ENCODE measurements at places on chromosomes 11 and 22.
A peak's percentile ranks its signal among the peaks of the same experiment; 100 is the strongest.

GRCh38 chr11:288478-289397 lies at the start of gene PGGHG:
Gene PGGHG (plus strand): TSS chr11:289126. CDS start chr11:289817, 691 bp downstream.
- peak; percentile 60 for DNase-seq

DNA sequence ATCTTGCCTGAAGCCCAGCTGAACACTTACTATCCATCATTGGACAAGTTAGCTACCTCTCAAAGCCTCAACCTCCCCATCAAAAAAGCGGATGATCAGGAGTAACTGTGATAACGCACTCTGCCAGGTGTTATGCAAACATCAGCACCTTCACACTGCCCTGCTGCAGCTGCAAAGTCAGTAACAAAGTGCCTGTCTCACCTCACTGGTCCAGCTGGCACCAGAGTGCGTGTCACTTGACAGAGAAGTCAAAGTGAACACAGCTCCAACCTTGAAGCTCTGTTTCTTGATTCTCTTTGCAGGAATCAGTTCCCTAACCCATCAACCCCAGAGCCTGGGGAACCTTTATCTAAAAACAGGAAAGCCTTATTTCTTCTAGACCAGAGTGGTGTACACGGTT lies 413.6 kb downstream of the CTTN start:
- DNase-seq, result no peak

- no peak for DNase-seq
Measured at GRCh38 chr11:82930734-82931133, 29.2 kb downstream of the DDIAS start.

- DNase-seq, result no peak
Measured at GRCh38 chr11:112178936-112179335, 3.6 kb downstream of the BCO2 start.

DNA sequence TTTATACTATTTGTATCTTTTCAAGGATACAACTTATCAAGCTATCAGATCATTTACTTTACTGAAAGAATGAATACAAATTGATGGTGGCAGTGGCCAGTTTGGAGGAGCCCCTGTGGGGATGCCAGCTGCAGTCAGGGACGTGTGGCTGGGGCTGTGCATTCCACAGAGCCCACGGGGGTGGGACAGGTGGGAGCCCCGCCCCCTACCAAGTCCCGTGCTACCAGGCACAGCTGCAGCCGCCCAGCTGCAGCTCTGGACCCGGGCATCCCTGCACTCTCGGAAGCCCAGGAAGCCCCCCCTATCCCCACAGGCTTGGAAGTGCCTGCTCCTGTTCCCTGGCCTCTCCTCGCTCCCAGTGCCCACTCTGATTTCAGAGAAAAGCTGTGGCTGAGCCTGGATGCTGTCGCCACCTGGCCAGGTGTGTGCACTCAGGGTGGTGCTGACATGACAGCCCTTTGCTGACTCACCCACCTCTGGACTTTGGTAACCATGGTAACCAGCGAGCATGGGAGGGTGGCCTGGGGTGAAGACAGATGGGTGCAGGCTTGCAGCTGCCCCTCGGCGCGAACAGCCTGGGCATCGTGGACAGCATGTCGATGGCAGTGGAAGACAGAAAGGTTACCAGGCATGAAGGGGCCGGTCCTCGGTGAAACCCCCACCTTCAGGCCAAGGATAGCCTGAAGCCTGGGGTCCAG lies 138.1 kb downstream of the SBF2 start:
- no peak for DNase-seq

GRCh38 chr22:47687346-47687655 lies 924.9 kb downstream of the TBC1D22A start:
- no peak for DNase-seq

- DNase-seq, result no peak
Measured at GRCh38 chr11:28123151-28123581, 15.0 kb downstream of the METTL15 start.

DNA sequence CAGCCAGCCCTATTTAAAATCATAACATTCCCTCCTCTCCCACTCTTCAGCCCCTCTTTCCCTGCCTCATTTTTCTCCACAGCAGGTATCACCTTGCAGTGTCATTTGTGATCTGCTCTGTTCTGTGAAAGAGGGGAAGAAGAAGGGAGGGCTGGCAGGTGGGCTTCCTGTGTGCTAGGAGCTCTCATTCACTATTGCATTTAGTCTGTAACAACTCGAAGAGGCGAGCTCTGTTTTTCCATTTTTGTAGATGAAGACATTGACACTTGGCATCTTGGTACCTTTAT lies 52.1 kb upstream of the CRYBB3 start:
- no peak for DNase-seq

GRCh38 chr11:11446564-11446963 lies 93.5 kb upstream of the CSNK2A3 start:
- DNase-seq, result no peak

DNA sequence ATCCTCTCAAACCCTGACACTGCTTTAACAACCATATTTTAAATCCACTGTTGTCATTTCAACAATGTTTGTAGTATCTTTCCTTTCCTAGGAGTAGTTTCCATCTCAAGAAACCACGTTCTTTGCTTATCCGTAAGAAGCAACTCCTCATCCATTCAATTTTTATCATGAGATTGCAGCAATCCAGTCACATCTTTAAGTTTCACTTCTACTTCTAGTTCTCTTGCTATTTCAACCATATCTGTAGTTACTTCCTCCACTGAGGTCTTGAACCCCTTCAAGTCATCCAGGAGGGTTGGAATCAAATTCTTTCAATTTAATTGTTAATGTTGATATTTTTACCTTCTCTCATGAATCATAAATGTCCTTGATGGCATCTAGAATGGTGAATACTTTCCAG lies 22.4 kb downstream of the CCDC82 start:
- DNase-seq, result no peak

GRCh38 chr11:107998761-107999160 lies 9.9 kb upstream of the CUL5 start:
- DNase-seq, result no peak

- no peak for DNase-seq
Measured at GRCh38 chr11:128660947-128661346, 32.9 kb upstream of the FLI1 start.

GRCh38 chr11:66886671-66887221 lies 29.9 kb downstream of the LRFN4 start:
- DNase-seq, result no peak

GRCh38 chr22:46159777-46160176 lies 9.5 kb downstream of the PPARA start:
- no peak for DNase-seq

GRCh38 chr11:79937676-79938334 lies 497.0 kb upstream of the TENM4 start:
- no peak for DNase-seq

- peak; percentile 76 for DNase-seq
Measured at GRCh38 chr22:17785185-17786184, 11.2 kb upstream of the BID start.

- DNase-seq, result no peak
Measured at GRCh38 chr11:73495731-73496130, 102.2 kb downstream of the FAM168A start.

- no peak for DNase-seq
Measured at GRCh38 chr11:121471167-121471566, 18.4 kb upstream of the SORL1-AS1 start.

DNA sequence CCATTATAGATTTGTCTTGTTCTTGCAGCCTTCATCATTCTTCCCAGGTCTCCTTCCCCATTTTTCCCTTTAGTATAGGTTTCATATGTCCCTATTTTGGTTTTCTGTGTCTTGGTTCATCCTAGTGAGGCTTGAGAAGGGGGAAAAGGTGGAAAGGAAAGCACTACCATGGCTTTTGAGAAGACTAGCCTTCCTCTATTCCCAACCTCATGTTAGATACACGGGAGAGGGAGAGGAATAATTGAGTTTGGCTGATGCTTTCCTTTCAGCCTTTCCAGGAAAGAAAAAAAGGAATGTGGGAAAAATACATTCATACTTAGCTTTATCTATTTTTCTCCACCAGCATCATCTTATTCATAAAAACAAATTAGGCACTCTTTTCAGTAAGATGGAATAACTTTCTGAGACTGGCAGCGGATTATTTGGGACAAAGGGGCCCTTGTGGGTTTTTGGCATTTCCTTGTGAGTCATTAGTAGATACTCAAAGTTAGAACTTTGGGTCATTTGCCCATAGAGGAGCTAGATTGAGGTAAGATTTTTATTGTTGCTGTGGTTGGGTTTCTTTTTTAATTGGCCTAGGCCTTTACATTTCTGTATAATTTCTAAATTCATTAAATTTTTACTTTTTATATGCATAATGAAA lies 23.8 kb downstream of the CAPRIN1 start:
- DNase-seq, result no peak

DNA sequence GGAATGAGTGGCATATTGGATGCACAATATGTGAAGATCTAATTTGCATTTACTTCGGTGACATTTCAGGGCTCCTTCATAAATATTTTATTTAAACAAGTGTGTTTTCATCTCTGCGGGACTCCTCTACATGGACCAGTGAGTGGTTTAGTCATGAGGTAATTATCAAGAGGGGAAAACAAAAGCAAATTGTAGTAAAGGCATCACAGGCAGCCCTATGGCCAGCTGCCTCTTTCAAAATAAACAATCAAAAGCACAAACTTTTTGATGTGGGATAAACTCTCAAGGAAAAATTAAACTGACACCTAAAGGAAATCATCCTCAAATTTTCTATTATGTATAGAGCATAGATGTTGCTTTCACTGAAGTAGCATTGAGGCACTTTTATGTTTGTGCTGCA lies 6.0 kb downstream of the SYT9 start:
- DNase-seq, result no peak

DNA sequence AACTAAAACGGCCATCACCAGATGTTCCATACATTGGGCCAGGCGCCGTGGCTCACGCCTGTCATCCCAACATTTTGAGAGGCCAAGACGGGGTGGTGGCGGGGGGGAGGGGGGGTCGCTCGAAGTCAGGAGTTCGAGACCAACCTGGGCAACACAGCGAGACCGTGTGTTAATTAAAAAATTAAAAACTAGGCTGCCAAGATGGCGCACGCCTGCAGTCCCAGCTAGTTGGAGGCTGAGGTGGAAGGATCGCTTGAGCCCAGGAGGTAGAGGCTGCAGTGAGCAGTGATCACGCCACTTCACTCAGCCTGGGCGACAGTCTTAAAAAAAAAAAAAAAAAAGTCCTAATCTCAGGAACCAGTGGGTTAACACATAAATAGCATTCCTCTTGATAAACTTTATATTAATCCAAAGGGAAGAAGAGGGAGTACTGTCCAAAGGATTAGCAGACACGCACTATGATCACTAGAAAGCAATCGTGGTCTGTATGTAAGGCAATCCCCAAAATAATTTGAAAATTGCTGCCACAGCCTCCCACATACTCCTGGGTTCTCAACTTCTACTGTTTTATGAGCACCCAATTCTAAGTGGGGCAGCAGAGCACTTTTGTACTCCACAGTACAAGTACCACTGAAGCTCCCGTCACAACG lies 604 bp downstream of the PUS3 start:
- no peak for DNase-seq

- no peak for DNase-seq
Measured at GRCh38 chr11:100629671-100630070, 57.4 kb upstream of the ARHGAP42 start.

DNA sequence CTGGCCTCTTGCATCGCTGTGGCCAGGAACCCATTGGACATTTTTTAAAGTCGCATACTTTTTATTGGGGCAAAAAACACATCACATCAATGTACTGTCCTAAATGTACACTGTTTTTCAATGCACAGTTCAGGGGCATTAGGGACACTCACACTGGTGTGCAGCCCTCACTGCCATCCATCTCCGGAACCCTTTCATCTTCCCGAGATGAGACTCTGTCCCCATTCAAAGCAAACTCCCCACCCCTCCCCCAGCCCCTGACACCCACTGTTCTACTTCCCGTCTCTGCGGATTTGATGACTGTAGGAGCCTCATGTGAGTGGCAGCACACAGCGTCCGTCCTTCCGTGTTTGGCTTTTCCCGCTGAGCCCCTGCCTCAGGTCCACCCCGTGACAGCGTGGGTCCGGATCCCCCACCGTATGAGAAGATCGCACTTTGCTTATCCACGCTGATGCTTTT lies 41.8 kb upstream of the TH start:
- DNase-seq, result peak; percentile 41

- DNase-seq, result no peak
Measured at GRCh38 chr22:21758091-21758864, 22.7 kb upstream of the YPEL1 start.

DNA sequence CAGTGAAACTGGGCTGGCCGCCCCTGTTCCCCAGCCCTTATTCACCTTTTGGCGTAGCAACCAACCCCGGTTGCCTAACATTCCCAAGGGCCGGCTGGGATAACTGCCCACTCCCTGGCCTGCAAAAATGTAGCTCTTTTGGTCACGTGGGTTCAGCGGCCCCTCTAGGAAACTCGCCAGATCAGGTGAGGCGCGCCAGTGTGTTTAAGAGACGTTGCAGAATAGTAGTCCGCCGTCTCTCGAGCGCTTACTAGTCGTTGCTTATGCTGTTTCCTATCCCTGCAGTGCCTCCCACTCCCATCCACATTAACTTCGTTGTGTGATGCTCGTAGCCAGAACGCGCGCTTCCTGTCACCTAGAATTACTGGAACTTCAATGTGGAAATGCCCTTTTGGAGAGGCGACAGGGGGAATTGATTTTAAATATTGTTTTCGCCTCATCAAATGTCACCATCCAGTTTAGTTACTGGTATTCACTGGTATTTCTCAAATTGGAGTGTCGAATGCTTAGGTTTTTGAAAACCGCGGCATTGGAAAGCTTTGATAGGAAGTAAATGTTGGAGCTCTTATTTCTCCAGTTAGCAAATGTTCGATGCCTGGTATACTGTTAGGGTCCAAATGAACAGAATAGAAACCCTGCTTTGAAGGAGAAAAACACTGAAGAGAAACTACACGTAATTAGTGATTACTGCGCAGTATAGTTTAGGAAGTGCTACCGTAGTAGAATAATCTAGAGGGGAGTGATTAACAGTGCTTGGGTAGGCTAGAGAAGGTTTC lies 823 bp downstream of the CEP57 start:
- DNase-seq, result peak; percentile 63

GRCh38 chr11:72237112-72237931 lies 6.7 kb downstream of the PHOX2A start:
- DNase-seq, result no peak

GRCh38 chr11:1966531-1966930 lies 19.4 kb downstream of the MRPL23 start:
- DNase-seq, result no peak

- DNase-seq, result no peak
Measured at GRCh38 chr11:14529951-14530350, 9.8 kb upstream of the PSMA1 start.

DNA sequence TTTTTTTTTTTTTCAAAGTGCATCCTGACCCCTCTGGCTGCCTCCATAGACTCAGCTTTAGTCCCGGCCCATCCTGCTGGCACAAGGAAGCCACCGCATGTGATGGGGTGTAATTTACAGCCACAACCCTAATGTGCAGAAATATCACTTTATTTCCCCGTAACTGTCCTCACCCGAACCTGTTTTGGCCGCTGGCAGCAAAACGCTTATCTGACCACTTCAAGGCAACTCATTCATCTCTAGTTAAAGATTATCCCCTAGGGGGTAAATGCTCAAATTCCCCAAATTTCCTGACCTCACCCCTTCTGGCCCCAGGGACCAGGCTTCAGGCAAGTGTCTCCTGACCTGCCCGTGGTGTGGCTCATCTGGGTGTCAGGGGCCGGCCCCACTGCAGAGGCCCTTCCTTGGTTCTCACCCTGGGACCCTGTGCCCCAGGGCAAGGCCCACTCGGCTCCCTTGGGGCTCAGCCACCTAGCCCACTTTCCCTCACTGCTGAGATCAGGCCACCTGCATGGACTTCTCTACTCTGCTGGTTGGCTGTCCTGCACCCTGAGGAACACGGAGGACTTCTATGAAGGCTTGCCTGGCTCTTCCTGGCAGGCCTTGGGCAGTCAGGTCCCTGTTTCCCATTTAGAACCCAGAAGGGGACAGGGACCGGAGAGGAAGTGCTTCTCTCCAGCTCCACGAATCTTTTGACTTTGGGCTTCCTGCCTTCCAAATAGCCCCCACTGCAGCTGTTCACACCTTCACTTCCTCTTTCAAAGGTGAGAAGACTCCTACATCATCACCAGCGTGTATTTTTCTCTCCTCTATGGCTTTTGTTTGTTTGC lies 53.3 kb downstream of the WNT11 start:
- DNase-seq, result peak; percentile 37

Measured in CD4-positive, alpha-beta T cell treated with Interleukin-17A for 1 hour (primary cell).